ENCODE measurements at places on chromosomes 12 and 14.
A peak's percentile ranks its signal among the peaks of the same experiment; 100 is the strongest.

DNA sequence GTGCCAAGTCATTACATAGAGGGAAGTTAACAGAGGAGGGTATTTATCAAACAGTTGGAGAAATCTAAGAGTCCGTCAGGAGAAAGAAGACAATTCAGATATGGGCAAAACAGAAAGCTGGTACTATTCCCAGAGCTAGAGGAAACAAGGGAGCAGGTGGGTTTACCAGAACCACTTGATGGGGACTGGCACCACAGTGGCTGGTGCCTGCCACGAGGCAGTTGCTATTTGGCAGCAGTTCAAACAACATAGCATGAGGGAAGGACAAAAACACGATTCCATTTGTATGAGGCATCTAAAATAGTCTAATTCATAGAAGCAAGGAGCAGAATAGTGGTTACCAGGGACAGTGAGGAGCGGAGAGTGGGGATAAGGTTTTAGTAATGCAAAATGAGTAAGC lies 24.6 kb upstream of the KLRD1 start:
- no peak for DNase-seq

GRCh38 chr12:99600388-99600787 lies 47.2 kb upstream of the GARIN6 start:
- no peak for DNase-seq

DNA sequence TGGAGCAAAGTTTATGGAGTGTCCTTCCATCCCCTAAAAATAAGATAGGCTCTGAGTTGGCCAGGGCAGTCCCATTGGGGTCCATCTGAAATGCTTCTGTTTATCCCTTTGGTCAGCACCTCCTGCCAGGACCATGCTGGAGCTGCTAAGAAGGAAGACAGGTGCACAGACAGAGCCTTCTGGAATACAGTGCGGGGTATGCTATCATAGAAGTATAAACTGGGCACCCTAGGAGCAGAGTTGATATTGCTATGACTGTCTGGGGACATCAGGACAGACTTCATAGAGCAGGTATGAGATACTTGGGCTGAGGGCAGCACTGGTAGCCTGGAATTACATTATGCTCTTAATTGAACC lies 170.4 kb upstream of the HIF1A start:
- DNase-seq = no peak

- no peak for DNase-seq
Measured at GRCh38 chr14:79971330-79971729, 240.0 kb downstream of the DIO2 start.

DNA sequence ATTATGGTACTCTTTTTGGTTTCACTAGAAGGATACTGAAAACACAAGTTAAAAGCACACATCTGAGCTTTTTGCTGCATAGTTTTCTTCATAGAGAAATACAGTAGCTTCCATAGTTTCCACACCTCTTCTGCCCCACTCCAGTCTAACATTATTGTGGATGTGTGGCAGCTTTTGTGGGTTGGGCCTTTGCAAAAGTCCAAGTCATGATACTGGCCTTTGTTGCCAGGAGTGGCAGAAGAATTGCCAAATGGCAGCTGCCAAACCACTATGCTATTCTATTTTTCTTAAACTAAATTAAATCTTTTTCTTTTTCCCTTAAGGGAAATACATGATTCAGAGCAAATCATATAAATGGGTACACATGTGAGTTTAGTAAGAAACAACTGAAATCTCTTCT lies 114.8 kb downstream of the PLEKHA5 start:
- no peak for DNase-seq

- DNase-seq = no peak
Measured at GRCh38 chr14:33118668-33119067, 180.0 kb downstream of the NPAS3 start.

GRCh38 chr14:37597914-37598746 lies 2.7 kb downstream of the TTC6 start:
- no peak for DNase-seq

DNA sequence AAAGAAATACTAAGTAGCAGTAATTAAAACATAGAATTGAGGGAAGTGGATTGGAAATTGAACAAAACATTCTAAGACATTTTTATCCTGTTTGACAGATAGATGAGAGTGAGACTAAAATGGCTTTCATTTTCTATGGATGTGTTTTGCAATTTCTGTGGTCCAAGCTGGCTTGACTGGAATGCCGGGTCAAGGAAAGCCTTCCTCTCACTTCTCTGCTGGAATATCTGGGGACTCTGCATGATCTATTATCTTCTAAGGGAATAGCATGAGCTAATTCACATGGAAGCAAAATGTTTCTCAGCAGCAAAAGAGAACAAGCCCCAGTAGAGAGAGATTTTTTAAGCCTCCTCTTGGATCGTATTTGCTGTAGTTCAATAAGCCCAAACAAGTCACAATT lies 407.9 kb upstream of the ATXN7L3B start:
- DNase-seq = no peak

DNA sequence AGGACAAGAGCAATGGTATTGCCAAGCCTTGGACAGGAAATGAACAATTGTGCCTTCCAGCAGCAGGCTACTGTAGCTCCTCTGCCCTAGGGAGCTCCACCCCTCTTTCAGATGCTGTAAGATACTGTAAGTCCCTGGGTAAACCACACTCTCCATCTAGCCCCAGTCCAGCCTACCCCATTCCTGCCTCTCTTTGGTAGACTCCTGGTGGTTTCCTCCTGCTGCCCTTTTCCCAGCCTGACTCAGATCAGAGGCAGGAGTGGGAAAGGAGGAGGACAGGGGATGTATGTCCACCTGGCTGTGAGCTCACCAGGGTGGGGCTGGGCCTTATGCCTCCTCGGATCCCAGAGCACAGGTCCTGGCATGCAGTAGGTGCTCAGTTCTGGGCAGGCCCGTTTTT lies 174.6 kb downstream of the ESRRB start:
- DNase-seq = no peak

GRCh38 chr12:110073049-110073831 lies 24.9 kb upstream of the C12orf76 start:
- DNase-seq = no peak

DNA sequence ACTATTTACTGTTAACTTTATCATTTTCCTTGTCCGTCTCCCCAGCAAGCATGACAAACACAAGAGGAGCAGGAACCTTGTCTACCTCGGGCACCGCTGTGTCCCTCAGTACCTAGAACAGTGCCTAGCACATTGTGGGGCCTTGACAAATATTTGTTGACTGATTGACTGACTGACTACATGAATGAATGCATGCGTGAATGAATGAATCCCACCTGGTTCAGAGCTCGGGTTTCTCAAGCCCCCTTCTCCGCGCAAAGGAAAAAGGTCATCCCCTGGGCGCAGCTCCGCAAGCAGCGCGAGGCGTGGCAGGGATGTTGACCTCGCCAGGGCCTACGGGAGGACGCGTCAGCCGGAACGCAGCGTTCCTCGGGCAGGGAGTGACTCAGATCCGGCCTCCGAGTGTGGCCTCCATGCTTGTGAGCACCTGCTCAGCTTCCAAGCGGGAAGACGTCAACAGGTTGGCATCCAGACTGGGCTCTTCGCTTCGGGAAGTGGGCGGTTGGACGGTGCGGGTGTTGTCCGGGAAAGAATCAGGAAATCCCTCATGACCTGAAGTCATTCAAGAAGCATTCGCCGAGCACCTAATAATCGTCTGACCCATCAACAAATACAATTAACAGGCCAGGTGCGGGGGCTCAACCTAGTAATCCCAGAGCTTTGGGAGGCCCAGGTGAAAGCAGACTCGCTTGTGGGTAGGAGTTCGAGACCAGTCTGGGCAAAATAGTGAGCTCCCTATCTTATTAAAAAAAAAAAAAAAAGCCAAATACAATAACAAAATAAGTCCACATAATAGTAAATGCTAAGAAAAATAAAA lies 13.9 kb upstream of the UBC start:
- peak; percentile 44 for DNase-seq

DNA sequence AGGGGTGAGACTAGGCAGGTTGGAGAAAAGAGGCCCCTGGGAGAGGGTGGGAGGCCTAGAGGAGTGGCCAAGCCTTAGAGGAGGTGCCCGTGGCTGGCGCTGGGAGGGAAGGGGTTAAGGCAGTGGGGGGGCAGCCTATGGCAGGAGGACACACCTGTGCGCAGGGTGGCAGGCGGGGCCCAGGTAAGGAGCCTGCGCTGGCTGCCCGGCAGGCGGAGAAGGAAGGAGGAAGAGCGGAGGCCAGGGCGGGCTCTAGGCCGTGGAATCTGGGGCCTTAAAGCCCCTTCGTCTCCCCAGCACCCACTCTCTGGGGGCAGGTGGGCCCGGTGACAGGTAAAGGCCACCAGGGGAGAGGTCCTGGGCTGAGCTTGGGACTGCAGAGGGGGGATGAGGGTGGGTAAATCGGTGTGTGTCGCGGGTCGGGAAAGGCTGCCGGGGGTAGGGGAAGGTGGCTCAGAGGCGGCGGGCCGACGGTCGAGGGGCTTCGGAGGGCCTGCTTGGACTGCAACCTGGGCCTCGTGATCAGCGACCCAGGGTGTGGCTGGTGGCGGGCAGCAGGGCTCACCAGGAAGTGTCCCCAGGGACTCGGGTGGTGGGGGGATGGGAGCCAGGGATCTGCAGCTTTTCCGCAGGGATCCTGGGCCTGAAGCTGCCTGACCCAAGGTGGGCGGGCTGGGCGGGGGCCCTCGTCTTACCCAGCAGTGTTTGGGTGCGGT lies 7.3 kb downstream of the PHB2 start:
- no peak for DNase-seq

DNA sequence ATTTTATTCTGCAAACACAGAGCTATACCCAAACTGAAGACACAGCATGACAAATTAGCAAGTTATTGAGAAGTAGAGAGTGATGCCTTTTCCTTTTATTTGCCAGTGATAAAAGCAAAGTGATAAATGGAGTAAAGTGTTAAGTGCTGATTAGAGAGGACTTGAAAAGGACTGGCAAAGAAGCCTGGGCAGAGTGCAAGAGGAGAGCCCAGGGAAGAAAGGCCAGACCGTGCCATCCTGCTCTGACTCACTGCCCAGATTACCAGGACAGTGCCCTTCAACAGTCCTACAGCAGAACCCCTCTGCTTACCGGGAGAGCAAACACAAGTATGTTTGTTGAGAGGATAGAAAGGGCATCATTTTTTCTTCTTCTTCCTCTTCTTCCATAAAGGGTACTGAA lies 106.5 kb downstream of the ETV6 start:
- no peak for DNase-seq

- no peak for DNase-seq
Measured at GRCh38 chr14:68630081-68630571, 162.7 kb downstream of the ZFP36L1 start.

GRCh38 chr12:88188180-88188579 lies 46.1 kb downstream of the TMTC3 start:
- no peak for DNase-seq

- DNase-seq = no peak
Measured at GRCh38 chr14:79442786-79443185, 768.5 kb downstream of the DIO2 start.

GRCh38 chr12:11808931-11809330 lies 159.5 kb downstream of the ETV6 start:
- DNase-seq = no peak

DNA sequence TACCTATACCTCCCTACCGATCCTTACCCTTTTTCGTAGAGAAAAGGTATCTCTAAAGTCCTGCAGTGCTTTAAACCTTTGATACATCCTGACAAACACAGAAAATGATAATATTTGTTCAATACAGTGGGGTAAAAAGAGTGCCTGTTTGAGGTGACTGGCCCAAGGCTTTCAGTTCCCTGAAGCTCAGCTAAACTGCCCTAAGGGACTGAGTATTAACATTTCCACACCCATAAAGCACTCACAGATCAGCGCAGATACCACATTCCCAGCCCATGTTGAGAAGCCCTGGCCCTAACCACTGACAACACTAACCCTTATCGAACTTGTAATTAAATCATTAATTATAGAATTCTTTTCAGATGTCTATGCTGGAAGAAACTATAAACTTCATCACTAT lies 108.7 kb downstream of the DIP2B start:
- DNase-seq = no peak

GRCh38 chr14:69012256-69012953 lies 33.3 kb upstream of the ACTN1 start:
- DNase-seq = no peak

DNA sequence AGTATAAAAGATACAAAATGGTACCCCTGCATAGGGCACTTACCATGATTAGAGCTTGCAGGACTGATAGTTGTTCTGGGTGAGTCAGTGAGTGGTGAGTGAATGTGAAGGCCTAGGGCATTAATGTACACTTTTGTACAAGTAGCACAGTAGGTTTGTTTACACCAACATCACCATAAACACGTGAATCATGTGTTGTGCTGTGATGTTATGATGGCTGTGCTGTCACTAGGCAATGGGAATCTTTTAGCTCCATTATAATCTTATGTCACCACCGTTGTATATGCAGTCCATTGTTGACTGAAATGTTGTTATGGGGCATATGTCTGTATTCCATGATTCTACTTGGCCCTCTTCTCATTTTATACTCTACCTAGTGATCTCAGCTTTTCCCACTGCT lies 11.8 kb downstream of the NUBPL start:
- no peak for DNase-seq
